ENCODE measurements at places on chromosomes 7 and 10.

DNA sequence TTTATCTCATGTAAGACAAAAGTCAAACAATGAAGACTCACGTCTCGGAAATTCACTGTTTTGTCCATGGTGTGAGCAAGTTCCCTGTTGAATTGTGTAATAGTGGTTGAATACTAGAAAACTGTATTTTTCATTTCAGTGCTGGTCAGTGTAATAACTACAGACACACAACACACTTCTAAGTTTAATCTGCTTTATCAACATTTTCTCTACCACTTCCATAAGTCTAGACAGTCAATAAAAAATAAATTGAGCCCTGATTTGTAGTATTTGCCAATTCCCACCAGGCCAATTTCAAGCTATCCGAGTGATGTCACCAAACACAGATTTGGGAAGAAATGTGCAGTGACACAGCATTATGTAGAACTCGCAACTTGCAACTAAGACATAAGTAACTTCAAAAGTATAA, 81.9 kb downstream of the GPR141 start:
- no peak for DNase-seq

GRCh38 chr7:157495177-157495553, 158.4 kb downstream of the DNAJB6 start:
- no peak for DNase-seq

DNA sequence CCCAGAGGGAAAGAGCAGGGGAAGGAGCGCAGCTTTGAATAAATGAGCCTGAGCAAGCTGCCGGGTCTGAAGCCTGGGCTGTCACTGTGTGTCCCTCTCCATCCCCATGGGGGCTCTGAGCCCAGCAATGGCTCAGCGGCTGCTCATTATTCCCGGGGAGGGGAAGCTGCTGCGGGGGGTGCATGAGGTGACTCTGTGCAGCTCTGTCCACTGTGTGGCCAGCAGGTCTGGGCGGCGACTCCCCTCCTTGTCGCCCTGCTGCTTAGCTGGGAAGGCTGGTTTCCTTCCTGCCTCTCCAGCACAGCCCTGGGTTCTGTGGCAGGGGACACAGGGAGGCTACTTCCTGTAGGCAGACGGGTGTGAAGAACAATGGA, 234.2 kb downstream of the PRPF18 start:
- no peak for DNase-seq

GRCh38 chr10:124935946-124936345, 6.0 kb upstream of the ZRANB1 start:
- peak; percentile 38 for DNase-seq

- no peak for DNase-seq
These were observed 36.8 kb downstream of the LRRC72 start for GRCh38 chr7:16563281-16564022.

DNA sequence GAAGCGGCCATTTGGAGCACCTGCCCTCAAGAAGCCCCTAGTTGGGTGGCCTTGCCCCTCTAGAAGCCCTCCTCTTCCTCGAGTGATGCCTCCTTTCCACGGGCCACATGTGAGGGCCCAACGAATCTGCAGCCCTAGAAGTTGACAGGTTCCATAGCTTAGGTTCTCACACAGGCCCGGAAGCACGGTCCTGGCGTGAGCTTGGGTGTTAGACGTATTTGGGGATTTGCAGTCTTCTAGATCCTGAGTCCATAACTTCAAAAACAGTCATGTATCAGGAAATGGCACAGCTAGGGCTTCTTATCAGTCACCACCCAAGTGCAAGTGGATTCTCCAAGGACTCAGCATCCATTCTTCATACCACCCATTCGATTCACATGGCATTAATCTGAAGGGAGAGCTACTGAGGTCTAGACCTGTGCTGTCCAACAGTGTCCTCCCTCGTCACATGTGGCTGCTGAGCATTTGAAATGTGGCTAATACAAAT, 477 bp upstream of the FBXW4 start:
- no peak for DNase-seq

- no peak for DNase-seq
These were observed 35.0 kb upstream of the DNAAF5 start for GRCh38 chr7:691361-692045.

DNA sequence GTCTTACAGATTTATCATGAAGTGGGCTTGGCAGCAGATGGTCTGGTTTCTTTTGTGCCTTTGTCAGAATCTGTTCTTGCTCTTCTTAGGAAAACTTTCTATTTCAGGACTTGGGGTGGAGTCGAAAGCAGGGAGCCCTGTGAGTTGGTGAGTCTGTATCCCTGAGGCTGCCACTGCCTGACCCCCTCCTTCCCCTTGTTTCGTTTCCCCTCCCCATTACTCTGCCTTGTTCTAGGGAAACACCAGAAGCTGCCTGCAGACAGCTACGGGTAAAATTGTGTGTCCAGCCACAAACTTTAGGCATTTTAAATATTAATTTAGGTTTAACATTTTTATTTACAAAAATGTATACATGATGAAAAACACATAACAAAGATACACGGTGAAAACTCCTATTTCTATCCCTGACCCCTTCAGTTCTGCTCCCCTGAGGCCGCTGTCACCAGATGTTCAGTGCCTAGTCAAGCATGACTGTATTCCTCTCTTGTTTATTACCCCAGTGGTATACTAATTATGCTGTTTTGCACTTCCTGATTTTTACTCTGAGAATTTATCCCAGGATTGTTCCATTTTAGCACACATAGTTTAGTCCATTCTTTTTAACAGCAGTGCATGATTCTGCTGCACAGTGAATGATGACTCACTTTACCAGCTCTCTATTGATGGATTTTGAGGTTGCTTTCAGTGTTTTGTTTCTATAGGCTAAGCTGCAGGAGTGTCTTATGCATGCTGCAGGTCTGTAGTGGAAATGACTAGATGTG, 9.1 kb downstream of the TSPAN14 start:
- DNase-seq: peak; percentile 73

DNA sequence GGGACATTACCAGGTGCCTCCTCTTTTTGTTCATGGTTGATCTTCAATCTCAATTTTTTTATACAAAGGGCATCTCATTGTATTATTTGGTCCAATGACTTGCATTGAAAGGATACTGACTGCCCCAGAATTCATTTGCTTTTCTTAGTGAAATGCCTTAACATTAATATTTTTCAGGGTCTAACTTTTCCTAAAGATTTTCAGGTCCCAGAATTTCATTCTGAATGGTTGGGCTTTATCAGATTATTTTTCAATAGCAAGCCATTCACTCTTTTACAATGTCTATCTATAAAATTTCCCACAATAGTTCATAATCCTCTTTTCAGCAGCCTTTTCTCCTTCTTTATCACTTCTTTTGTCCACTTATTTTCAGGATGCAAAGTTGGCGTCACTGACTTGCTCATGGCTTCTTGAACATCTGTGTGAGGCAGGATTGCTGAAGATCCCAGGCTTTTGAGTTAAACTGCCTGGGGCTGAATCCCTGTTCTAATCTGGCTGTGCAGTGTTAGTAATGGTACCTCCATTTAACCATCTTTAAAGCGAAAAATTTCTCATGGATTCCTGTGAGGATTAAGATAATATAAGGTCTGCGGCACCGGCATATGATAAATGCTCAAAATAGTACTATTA, 131.7 kb upstream of the HDAC9 start:
- no peak for DNase-seq

DNA sequence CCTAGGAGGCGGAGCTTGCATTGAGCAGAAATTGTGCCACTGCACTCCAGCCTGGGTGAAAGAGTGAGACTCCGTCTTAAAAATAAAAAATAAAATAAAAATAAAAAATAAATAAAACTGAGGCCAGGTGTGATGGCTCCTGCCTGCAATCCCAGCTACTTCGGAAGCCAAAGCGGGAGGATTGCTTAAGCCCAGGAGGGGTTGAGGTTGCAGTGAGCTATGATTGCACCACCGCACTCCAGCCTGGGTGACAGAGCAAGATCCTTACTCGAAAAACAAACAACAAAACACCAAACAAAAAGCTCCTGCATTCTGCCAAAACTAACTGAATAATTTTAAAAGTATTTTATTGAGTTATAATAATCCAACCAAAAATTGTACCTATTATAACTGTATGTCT, 36.2 kb downstream of the AGAP4 start:
- no peak for DNase-seq

GRCh38 chr7:101936611-101937231, 119.3 kb downstream of the CUX1 start:
- no peak for DNase-seq
